Kidney (tissue), 22 donors: ENCODE measurements at places on chromosomes 5 and 9. TPM values are rescaled to one million over a fixed set of nuclear protein-coding genes. Genes with fewer than 3 reads are reported as not detected.

GRXCR2 gene
- not detected for polyA plus RNA-seq

- no peak for DNase-seq
These were observed 135.5 kb downstream of the RAB3C start for GRCh38 chr5:58718269-58718978.

- DNase-seq = peak; percentile 56
These were observed 13.5 kb upstream of the RALGDS start for GRCh38 chr9:133134388-133135145.

DNA sequence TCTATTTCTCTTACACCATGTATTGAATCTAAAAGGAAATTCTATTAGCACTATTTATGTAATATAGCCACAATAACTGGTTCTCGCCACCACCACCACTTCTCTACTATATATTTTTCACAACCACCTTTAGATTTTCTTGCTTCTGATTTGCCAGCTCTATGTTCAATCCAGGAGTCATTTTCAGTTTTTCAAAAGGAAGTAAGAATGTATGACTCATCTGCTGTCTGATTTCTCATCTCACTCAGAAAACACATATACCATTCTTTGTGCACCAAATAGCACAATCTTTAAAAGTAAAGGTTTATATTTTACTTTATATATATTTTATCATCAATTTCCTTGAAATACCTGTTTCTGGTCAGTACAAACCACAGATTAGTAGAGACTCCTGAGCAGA is 1127.5 kb downstream of the TAF11L14 start:
- no peak for DNase-seq

DNA sequence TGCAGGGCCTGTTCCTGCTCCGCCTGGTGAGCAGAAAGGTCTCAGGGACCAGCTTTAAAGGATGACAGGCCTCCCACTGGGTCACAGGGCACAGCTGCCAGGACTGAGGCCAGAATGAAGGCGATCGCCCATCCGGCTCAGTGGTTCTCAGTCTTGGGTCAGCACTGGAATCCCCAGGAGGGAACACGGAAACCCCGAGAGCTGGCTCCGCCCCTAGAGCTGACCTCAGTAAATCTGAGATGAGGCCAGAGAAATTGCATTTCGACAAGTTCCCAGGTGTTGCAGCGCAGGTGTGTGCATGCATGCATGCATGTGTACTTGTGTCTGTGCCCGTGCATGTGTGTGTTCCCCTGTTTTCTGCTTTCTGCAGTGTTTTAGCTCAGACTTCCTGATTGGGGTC is 47.2 kb upstream of the KCNMB1 start:
- peak; percentile 40 for DNase-seq

THBS4 gene
- 1.8 TPM for polyA plus RNA-seq

CDH18 gene
- polyA plus RNA-seq = not detected

DNA sequence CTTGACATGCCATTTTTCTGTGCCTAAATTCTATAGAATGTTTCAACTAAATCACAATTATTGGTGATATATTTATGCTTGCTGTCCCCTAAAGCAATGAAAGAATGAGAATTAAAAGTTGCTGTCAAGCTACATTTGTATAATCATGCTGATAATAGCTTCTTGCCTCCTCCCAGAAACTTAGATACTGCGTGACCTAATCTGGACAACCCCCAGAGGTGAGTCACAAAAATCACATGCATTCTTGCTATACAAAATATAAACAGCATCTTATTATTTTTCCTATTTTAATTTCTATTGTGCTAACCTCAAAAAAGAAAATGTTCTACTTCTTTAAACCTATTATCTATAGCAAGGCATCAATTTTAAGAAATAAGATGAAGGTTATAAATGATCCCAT is 995.8 kb upstream of the ACO1 start:
- no peak for DNase-seq

GRCh38 chr9:16221366-16221765 is 649.1 kb downstream of the BNC2 start:
- DNase-seq = no peak

SMIM15 gene
- polyA plus RNA-seq = 32.0 TPM

SLC46A2 gene
- polyA plus RNA-seq = not detected

- no peak for DNase-seq
These were observed 85.7 kb upstream of the PPP1R2B start for GRCh38 chr5:156764176-156764971.

DNA sequence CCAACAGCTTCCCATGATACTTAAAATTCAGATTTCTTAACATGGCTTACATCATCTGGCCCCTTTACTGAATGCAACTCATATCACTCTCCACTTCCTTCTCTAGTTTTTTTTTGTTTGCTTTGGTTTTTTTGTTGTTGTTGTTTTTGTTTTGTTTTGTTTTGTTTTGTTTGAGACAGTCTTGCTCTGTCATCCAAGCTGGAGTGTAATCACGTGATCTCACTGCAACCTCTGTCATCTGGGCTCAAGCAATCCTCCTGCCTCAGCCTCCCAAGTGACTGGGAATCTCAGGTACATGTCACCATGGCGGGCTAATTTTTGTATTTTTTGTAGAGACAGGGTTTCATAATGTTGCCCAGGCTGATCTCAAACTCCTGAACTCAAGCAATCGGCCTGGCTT is 41.4 kb downstream of the CPLANE1 start:
- DNase-seq = no peak
